SK-N-SH treated with all-trans-retinoic acid at 6 μM for 48 hours (cell line): ENCODE measurements at places on chromosomes 16 and 17.

GRCh38 chr17:60169921-60170817, 20.4 kb downstream of the CA4 start:
- ATAC-seq, result no peak

- no peak for ATAC-seq
These were observed 181.6 kb downstream of the DNAH9 start for GRCh38 chr17:11779892-11780291.

DNA sequence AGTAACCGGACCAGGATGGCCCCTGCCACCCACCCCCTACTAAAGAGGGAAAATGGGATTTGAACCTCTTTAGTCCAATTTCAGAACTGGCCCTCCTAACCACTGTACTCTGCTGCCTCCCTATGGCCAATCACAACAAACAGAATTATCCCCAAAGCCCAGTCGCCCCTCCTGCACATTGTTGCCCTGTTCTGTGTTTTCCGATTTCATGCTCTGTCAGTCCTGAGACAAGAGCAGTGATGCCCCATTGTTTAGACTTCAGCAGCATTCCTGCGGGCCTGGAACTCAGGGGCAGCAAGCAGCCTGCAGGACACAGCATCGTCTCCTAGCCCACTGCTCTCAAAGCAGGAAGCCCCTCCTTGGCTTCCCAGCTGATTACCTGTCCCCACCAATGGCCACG, 20.5 kb upstream of the KLHL11 start:
- peak; percentile 46; the same call in 2 of the 3 replicates for ATAC-seq

- ATAC-seq, result peak; percentile 81
These were observed 33.8 kb upstream of the KPNB1 start for GRCh38 chr17:47615766-47616424.

GRCh38 chr17:67151717-67152116, 93.3 kb downstream of the HELZ start:
- peak; percentile 95 for ATAC-seq

DNA sequence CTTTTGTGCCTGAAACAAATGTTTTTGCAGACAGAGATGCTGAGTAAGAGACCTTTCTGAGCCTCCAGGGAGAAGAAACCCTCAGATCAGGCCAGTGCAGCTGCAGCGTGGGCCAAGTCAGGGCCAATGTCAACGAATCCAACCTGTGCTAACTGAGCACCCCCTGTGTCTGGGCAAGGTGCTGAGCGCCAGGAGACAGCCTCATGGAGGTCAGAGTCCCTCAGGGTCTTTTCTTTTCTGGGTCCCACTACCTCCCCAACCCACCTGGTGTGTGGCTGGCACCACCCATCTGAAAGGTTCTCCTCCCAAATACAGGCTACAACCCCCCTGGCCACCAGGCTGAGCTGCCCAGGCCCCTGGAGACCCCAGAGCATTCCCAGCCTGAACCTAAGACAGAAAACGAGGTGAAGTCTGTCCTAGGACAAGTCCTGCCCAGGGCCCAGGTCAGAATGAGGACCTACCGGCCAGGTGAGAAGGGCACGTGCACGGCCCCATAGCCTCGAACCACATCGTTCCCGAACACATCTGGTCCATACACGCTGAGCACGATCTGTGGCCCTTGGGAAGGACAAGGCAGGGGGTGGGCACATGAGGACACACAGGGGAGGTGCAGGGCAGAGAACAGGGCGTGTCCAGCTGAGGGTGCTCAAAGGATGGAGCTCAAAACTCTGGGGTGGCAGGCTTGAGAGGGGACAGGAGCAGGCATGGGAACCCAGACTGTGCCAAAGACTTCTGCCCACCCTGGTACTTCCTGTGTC, 15.0 kb downstream of the B9D1 start:
- peak; percentile 10 for ATAC-seq

- ATAC-seq, result no peak
These were observed 430 bp downstream of the TSEN54 start for GRCh38 chr17:75516619-75517296.

DNA sequence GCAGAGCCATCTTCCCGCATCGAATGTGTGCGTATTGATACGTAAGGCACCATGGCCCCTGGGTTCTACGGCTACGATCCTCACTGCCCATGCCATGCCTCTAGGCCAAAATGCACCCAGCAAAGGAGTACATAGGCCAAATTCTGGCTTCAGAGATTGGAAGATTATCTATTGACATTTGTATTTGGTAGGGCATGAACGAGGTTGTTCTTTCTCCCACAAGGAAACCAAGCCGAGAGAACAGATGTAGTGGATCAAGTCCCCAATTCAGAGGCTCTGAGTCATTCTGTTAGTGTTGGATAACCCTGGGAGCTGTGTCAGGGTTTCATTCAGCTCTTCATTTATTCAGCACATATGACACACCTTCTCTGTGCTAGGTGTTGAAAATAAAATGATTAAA, 36.5 kb downstream of the HOXB1 start:
- ATAC-seq, result no peak

- ATAC-seq, result no peak
These were observed 4.8 kb downstream of the TNFAIP1 start for GRCh38 chr17:28340374-28340773.

DNA sequence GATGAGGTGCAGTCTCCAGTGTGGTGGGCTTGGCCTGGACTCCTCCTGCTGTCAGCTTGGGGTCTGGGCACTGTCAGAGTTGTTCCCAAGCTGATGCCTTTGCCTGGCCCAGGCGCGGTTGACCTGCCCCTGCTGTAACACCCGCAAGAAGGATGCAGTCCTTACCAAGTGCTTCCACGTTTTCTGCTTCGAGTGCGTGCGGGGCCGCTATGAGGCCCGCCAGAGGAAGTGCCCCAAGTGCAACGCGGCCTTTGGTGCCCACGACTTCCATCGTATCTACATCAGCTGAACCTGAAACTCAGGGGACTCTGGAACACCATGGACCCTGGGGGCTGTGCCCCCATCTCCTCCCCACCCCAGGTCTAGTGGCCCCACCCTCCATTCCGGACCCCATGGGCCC, 11.7 kb downstream of the RNF40 start:
- ATAC-seq, result no peak

DNA sequence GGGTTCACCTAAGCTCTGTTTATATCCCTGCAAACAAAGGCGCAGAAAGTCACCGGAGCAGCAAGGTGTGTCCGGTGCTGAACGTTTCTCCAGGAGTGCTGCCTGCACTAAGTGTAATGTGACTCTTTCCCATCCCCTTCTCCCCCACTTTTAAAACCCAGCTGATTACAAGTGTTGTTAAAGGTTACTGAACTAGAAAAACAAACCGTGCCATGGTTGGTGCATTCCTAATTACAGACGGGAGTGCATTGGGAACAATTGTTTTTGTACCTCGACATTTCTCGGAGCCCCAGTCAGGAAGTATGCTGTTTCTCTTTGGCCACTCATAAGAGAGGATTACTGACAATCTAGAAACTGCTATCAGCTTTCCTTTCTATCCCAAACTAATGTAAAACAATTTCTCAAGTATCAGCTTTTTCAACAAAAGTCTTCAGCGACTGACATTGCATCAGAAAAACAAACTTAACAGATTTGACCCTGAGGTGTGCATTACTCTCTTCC, 441.0 kb upstream of the SALL1 start:
- no peak for ATAC-seq

DNA sequence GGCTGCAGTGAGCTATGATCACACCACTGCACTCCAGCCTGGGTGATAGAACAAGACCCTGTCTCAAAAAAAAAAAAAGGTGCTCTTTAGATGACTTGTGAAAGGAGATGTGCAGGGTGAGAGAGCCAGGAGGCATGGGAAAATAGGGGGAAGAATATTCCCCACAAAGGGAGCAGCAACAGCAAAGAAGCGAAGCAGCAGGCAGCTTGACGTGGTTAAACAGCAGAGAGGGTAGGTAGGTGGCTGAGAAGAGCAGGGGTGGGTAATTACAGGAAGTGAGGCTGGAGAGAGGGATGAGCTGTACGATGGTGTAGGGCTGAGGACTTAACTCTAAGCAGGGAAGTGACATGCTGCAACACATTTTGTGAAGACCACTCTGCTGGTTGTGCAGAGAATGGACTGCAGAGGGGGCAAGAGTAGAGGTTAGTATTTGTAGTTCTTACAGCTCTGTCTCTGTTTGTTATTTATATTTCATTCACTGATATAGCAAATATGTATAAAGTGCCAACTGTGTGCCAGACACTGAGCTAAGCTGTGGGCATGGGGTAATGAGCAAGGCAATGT, 1.6 kb downstream of the HEATR3 start:
- ATAC-seq, result peak; percentile 73

DNA sequence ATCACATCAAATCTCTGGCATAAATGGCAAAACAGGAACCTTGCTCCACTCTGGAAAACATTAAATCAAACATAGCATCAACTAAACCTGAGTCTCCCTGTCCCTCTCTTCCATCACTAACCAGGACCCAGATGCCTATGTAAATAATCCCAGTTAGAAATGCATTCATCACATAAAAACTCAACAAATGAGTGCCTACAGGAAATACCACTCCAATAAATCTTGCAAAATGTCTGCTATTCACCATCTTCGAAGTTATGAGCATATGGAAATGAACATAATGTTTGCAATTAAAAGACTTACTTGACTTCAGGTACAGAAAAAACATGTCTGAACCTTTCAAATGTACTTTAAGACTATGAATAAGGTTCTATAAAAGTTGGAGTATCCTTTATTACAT, 425.0 kb downstream of the CDH11 start:
- no peak for ATAC-seq

- ATAC-seq, result no peak
These were observed 16.3 kb upstream of the CACNG4 start for GRCh38 chr17:66948061-66948750.

GRCh38 chr17:50689956-50690886, 17.5 kb downstream of the ANKRD40 start:
- no peak for ATAC-seq

DNA sequence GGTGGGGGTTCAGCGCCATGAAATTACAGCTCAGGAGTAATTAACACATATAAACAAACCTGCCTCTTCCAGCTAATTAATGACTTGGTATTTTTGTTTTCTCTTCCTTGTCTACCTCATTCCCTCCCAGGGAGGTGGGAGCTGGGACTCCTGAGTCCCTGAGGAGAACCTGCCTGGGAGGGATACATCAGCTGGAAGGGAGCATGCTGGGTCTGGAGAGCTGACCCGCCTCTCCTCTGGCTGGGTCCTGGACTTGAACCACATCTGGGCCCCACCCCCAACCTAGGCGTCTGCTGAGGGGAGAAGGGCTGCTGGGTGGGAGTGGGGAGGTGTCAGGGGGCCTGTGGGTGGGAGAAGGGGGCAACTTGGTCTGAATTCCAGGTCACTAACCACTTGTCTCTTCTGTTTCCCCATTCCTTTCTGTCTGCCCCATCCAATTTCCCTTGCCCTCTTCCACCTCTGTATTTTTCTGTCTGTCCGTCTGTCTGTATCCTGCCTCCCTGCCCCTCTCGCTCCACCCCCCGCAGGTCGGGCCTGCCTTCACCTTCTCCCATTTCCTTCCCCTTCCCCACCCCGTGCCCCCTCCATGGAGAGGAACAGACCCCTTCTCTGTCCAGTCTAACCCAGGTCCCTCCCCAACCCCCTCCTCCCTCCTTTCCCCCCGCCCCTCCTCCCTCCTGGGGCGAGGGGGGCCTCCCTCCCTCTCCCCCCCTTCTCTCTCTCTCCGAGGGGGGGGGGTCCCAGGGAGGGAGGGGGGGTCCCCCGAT, at the start of gene NLGN2:
NLGN2 (plus strand) TSS at position 361 of the 767 bp plus-strand sequence. CDS start 411 bp downstream, outside the sequence.
- no peak for ATAC-seq

- ATAC-seq, result no peak
These were observed 1.4 kb upstream of the KRT222 start for GRCh38 chr17:40666331-40666730.

GRCh38 chr17:36459601-36460000, 26.9 kb upstream of the ZNHIT3 start:
- ATAC-seq, result no peak

DNA sequence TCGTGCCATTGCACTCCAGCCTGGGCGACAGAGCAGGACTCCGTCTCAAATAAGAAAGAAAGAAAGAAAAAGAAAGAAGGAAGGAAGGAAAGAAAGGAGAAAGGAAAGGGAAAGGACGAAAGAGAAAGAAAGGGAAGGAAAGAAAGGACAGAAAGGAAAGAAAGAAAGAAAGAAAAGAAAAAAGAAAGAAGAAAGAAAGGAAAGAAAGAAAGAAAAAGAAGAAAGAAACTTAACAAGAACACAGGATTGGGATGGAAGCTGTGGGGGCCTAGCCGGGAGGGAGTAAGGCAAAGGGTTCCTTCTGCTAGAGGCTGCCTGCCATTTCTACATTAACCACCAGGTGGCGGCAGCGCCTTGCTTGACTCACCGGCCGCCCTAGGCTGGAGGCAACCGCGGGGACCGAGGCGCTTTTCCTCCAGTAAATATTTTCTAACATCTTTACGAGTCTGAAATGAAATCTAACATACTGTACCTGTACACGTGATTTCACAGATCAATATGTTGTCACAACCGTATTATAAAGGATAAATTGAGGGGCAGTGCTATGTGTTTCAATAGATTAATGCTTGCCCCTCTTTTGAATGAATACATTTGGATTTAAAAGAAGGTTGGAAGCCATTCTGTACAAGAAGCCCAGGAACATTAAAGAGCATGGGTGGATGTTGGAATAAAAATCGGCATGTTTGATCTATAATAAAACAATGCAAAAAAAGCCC, 6.1 kb downstream of the GJD3 start:
- ATAC-seq, result peak; percentile 79
